ENCODE measurements at places on chromosomes 5 and 9. TPM values are rescaled to one million over a fixed set of nuclear protein-coding genes. Genes with fewer than 3 reads are reported as not detected.
A peak's percentile ranks its signal among the peaks of the same experiment; 100 is the strongest.

DNA sequence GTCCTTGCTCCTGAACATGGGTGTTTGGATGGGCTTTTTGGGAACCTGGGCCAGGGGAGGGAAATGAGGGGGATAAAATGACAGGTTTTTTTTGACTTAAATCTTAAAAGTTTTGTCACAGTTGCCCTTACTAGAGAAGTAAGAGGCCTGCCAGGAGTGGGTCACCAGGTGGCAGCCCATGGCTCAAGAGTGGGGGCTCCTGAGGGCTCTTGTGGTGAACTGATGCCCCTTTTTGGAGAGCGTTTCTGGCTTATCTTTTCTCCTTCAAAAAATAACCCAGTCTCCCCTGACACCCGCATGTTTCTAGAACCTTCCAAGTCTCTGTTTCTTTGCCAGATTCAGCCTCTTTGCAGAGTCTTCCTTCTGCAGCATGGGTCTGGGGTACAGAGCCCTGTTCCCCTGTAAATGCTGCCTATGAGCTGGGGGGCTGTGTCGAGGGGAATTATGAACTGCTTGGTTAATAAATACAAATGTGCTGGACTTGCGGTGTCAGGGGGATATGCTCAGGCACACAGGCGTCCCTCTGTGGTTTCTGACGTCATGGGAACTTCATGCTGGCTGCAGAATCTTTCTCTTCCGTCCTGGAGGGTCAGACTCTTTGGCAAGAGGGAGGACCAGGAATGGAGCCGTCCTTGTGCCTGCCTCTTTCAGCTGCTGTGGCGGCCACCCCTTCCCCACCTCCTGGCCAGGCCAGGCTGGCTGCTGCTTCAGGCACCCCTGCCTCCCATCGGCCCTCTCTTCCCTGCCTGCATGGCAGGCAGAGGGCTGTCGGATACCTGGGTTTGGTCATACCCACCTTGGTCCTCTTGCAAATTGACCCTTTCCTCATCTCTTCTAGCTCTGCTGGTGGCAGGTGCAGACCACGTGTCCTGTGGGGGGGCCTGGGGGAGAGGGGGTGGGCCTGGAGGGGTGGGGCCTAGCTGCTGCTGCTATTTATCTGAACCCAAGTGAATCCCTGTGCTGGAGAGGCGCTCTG lies 30.1 kb downstream of the PTPA start:
- no peak for DNase-seq
- H3K27me3 ChIP-seq, result no peaks in the 10 kb centered on the region
- H3K36me3 ChIP-seq, result peaks cover 35% of the 10 kb centered on the region

DNA sequence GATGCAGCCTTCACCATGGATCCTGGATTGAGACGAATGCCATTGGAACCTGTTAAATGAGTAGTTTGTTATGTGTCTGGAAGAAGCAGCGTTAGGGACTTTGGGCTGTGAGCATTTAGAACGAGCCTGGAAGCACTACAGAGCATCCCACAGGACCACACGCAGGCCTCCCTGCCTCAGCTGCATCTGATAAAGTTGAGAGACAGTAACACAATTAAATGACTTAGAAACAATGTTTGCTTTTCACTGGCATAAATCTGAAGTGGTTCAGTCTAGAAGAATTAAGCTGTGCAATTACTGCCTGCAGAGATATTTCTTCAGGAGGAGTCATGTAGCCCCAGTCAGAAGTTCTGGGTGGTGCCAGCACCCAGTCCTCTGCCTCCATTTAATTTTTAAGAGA lies 9.8 kb upstream of the TLX3 start:
- peaks cover 11% of the 10 kb centered on the region for H3K27me3 ChIP-seq
- H3K4me3 ChIP-seq, result no peak overlapping the region
- H3K4me1 ChIP-seq, result no peaks in the 10 kb centered on the region
- no peak overlapping the region for H3K27ac ChIP-seq

DNA sequence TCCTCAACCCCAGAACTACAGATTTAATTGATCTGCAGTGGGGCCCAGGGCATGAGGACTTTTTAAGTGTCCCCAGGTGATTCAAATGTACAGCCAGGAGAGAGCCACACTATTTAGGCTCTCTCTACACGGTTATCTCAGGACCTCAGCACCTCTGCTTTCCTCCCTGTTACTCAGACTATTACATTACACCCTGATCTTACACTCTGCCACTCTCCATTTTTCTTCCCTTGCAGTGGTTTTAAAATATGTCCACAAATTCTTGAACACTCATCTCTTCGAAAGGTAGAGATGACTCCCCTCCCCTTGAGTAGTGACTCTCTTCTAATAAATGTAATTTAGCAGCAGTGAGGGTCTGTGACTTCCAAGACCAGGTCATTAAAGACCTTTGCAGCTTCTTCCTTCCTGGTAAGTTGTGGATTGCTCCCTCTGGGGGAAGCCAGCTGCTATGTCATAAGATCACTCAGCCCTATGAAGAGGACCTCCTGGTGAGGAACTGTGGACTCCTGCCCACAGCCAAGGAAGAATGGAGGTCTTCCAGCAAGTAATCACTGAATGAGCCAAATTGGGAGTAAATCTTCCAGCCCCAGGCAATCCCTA lies 87.5 kb upstream of the SSBP2 start:
- peaks cover 6% of the 10 kb centered on the region for H3K4me1 ChIP-seq
- H3K27ac ChIP-seq, result no peak overlapping the region
- no peaks in the 10 kb centered on the region for H3K27me3 ChIP-seq
- DNase-seq, result no peak
- H3K4me3 ChIP-seq, result no peak overlapping the region

- H3K27ac ChIP-seq, result peak overlapping the region; percentile 36
- DNase-seq, result no peak
- H3K36me3 ChIP-seq, result no peaks in the 10 kb centered on the region
- H3K4me3 ChIP-seq, result no peak overlapping the region
Measured at GRCh38 chr9:134231330-134231745, 67.0 kb upstream of the RNU6ATAC start.

DNA sequence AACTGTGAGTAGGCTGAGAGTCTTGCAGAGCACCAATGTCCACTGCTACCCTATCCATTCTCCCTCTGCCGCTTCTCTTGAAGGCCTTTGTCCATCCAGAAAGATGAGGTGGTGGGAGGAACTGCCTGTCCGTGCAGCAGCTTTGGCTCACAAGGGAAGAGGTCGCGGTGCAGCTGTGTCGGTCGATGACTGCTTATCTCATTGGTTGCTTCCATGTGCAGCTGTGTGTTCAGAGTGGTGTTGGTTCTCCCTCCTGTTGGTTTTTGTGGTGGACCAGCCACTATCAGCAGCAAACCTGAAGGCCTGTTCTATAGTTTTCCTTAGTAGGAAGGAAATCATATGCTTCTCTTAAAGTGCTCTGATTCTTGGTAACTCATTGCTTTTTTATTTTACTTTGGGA lies 40.7 kb downstream of the SPTAN1 start:
- H3K36me3 ChIP-seq, result peaks cover 100% of the 10 kb centered on the region
- DNase-seq, result no peak
- no peak overlapping the region for H3K27ac ChIP-seq
- H3K4me3 ChIP-seq, result no peak overlapping the region
- no peaks in the 10 kb centered on the region for H3K4me1 ChIP-seq
- no peaks in the 10 kb centered on the region for H3K27me3 ChIP-seq

TAF1L gene
- total RNA-seq, result not detected

TAS2R1 gene
- not detected for total RNA-seq

DAPK1 gene
- 196 TPM for total RNA-seq

All from lower lobe of right lung (tissue), 2 donors.